GM12892 (cell line): ENCODE measurements at places on chromosomes 4 and X.

GRCh38 chrX:134718105-134718965, 60.1 kb upstream of the PLAC1 start:
- no peak for DNase-seq

DNA sequence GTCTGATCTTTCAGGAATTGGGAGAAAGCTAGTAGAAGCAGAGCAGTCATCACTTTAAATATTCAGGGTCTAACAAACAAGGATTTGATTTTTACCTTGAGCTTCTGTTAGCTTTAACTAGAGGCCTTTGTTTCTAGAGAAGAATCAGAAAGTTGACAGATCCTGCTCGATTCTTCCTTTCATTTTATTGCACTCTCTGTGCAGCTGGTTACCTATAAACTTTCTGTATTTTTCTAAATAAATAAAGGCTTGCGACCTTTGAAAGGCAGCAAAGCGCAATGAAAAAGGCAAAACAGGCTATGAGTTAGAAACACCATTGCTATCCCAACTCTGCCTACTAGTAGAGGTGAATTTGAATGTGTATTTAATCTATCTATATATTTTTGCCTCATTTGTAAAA, 101.4 kb upstream of the NPY2R start:
- no peak for DNase-seq

GRCh38 chr4:16659079-16659478, 239.4 kb downstream of the LDB2 start:
- no peak for DNase-seq

DNA sequence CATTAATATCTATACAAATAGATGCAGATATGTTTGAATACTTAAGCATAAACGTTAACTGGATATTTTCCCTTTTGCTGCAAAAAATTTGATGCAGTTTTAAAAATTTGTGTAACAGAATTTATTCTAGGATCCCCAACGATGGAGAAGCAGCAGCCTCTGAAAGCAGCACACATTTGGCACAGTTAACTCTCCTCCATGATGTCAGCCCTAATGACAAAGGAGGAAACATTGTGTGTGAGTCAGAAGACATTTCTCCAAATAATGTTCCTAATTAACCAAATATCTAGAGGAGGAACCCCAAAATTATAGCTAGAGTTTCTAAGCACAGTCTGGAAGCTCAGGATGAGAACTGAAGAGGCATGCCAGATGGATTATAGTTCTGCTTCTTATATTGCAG, 281.9 kb upstream of the MAD2L1 start:
- no peak for DNase-seq

GRCh38 chr4:35644591-35644990, 599.7 kb downstream of the ARAP2 start:
- no peak for DNase-seq

- DNase-seq, result no peak
These were observed 19.5 kb downstream of the PJA1 start for GRCh38 chrX:69145714-69146113.

DNA sequence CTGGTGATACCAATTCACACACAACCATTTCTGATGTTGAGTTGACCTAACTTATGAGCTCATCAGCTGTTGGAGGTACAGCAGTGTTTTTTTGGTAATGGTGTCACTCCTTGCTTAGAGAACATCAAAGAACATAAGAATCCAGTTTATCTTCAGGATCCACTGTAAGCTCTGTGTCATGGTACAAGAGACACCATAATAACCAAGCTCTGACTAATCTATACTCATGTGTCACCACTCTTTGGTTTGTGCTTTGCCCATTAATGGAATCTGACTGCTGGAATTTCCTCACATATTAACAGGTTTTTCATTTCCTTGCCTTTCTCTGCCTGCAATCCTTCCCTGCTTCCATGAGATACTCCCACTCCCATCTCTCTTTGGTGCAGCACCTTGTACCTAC, 735.1 kb upstream of the LCORL start:
- no peak for DNase-seq

DNA sequence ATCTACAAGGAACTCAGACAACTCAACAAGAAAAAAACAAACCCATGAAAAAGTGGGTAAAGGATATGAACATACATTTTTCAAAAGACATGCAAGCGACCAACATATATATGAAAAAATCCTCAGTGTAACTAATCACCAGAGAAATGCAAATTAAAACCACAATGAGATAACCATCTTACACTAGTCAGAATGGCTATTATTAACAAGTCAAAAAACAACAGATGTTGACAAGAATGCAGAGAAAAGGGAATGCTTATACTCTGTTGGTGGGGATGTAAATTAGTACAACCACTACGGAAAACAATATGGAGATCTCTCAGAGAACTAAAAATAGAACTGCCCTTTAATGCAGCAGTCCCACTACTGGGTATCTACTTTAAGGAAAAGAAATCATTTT, 12.1 kb downstream of the NIPAL1 start:
- DNase-seq, result no peak

- no peak for DNase-seq
These were observed 38.0 kb downstream of the FAM241A start for GRCh38 chr4:112183252-112183651.

DNA sequence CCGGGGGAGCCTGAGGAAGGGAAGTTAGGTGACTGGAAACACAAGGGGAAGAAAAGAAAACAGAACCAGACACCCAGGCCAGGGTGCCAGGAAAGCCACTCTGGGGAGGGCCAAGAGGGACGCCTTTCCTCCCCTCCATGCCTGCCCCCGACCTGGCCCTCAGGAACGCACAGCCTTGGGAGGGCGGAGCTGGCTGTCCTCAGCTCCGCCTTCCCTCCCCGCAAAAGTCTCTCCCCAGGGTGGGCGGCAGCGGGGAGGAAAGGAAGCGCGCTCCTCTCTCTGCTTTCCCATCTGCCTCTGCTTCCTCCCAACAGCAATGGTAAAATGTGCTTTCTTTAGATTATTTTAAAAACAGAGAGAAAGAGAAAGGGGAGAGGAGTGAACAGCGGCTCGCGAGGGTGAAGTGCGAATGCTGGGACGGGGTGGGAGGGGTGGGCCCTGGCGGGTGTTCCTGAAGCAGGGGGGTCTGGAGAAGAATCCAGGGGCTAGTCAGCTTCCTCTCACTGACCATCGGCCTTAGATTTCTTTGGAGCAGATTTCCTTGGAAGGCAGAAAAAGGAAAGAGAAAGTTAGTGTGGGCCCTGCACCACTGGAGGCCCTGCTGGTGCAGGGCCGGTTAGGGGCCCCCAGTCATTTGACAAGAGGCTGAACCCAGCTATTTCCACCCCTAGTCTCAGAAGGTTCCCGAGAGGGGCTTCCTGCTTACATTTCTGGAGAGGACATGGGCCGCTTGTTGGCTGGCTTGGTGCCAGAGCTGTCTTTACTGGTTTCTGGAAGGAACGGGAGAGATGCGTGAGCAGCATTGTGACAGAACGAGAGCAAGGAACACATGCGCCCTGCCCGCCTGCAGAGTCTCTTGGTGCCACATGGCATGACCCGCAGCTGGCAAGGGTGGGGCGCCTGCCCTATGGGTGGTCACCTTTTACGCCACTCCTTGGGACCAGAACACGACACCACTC, 4.7 kb upstream of the RENBP start:
- no peak for DNase-seq

DNA sequence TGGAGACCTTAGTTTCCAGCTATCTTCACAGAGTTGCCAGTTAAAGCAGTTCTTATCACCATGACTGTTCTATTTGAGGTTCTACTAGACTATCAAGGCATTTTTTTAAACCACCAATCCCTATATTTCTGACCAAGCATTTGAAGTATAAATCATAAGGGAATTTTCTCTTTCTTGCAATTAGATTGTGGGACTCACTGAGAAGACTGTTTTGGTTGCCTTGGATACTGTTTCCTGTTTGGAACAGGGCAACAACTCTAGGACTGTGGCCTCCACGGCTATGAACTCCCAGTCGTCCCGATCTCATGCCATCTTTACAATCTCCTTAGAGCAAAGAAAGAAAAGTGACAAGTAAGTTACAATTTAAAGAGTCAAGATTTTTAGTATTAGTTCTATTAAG, 11.8 kb downstream of the KIF4A start:
- no peak for DNase-seq

DNA sequence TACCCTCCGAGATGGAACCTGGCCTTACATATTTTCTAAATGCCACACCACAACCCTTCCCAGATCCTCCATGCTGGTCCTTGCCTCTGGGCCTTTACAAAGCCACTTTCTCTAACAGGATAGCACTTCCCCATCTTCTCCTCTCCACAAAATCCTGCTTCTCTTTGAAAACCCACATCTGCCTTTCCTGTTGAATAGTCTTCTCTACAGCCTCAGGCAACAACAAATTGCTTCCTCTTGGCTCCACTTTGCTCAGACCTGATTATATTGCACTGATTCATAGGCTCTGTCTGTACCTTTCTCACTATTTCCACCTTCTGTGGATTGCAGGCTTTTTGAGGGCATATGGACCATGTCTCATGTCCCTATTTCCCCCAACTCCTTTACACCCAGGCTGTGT, 203.7 kb upstream of the MBNL3 start:
- DNase-seq, result no peak

DNA sequence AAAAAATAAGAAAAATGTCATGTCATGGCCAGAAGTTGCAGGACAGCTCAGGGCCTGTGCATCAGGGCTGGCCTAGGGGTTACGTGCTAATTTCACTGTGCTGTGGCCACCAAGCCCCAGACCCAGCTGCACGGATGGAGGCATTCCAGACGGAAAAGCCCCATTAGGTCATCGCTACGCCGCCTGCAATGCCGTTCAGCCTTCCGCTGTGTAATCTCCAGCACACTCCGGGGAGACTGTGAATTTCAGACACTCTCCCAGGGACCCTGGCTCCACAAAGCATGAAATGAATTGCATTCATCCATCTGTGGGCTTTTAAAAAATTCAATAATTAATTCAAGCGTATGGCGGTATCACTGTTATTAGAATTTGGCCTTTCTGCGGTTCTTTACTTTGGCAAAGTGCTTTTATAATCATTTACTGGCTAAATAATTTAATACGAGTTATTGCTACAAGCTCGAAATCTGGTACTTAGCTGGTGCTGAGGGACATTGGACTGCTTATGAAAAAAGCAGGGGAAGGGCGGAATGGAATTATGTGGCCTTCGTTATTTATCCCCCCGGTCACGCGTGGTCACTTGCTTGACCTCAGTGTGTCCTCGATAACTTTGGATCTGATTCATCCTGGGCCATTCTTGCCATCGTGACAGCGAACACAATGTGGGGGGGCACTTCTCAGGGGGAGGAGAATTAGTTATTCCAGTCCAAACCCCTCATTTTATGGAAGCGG, 9.0 kb upstream of the NSG1 start:
- no peak for DNase-seq

- DNase-seq, result no peak
These were observed 89.8 kb downstream of the EMCN start for GRCh38 chr4:100428051-100428450.

DNA sequence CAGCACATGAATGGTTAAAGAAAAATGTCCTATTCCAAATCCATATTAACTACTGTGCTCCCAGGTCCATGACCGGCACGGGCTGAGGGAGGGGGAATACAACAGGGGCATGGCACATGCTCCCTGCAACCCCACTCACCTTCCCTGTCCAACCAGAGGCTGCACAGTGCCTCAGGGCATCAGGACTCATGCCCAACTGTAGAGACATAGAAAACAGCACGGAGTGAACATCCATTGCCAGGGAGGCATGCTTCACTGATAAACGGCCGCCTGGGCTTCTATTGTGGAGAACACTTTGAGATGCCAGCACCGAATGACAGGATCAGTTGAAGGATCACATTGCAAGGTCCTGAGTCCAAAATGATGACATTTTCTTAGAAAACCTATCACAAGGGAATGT, 140.6 kb downstream of the STK32B start:
- no peak for DNase-seq

GRCh38 chr4:2470791-2471190, 1.9 kb downstream of the RNF4 start:
- DNase-seq, result no peak

DNA sequence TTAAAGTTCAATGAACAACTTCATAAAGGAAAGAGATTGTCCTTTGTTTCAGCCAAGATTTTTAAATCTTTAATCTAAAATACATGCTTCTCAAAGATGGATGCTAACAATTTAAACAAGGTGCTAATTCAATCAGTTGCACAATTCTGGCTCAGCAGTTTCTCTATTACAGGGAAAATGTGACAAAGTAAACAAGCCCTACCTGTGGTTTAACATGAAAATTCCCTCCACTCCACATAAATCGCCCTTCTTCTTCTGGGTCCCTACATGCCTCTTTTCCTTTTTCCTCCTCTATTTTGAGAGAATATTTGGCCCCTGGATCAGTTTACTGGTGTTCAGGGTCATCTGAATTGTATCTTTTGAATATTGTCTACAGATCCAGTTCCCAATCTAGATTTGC, 80.6 kb downstream of the FRYL start:
- no peak for DNase-seq

- DNase-seq, result no peak
These were observed 10.7 kb downstream of the GATB start for GRCh38 chr4:151750156-151750555.

DNA sequence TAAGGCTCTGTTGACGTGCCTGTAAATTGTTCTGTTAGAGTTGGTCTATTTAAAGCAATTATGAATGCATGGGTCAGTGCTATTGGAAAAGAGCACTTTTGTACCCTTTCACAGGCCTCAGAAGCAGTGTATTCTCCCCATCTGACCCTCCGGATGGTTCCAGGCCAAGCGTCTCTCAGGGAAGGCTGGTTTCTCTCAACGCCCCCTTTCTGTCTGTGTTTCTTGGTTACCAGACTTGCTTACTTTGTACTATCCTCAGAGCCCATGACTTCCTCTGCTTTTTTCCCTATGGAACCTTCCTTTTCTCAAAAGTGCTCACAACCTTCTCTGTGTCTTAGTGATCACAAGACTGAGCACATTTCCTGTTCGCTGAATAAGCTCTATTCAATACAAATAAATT, 559.3 kb upstream of the ZFP42 start:
- no peak for DNase-seq

- no peak for DNase-seq
These were observed 154.0 kb upstream of the AADAT start for GRCh38 chr4:170243662-170244288.

DNA sequence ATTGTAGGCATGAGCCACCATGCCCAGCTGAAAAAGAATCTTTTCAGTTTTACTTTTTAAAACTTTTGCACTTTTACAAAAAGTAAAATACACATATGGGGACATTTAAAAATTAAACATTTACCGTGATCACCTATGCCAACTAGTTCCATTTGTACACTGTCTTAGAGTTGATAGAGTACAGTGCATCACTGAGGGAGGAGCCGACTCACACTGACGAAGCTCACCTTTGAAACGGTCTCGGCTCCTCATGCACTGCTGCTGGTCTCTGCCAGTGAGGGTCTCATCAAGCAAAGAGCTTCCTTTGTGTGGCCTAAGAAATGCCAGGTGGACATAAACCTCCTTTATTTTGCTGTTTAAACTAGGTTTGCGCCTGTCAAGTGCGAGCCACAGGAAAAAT, 50.0 kb downstream of the GRK4 start:
- no peak for DNase-seq

- DNase-seq, result no peak
These were observed 88.8 kb upstream of the ESX1 start for GRCh38 chrX:104343428-104344129.

DNA sequence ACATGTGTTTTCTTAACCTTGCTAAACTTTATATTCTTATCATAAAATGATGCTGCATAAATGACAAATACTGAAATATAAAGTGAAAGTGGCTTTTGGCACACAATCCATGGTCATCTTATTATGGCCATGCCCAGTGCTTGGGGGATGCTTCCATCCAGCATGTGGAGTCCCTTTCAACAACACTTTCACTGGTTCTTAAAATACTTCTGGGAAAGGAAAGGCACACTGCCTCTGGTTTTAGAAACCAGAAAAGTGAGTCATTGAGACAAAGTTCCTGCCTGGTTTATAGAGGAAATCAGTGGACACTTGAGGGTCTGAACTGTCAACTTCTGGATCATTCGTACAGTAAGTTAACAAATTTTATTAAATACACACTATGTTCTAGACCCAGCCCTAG, 248.0 kb upstream of the ADAMTS3 start:
- DNase-seq, result no peak
